ENCODE measurements at places on chromosomes 7 and 10.

GRCh38 chr7:148911626-148912025 lies 27.5 kb upstream of the EZH2 start:
- DNase-seq = peak; percentile 33

DNA sequence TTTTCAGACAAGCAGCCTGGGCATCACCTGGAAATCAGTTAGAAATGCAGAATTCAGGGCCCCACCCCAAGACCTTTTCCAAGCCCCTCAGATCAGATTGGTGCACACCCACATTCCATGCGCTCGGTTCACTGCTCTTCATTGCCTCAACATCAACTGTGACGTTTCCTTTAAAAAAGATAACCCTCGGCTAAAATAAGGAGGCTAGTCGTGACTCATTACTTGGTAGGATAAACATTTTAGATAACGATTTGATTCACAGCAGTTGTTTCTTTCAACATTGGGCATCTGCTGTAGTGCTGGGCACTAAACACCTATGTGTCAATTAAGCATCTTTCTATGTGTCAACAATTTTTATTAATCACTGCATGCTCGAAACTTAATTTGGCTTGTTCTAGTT lies 191.1 kb upstream of the LRGUK start:
- no peak for DNase-seq

GRCh38 chr10:60086862-60087261 lies 180.5 kb upstream of the CCDC6 start:
- no peak for DNase-seq

GRCh38 chr7:91603707-91604106 lies 276.8 kb downstream of the MTERF1 start:
- DNase-seq = no peak

Measured in hematopoietic multipotent progenitor cell treated with erythropoietin and hydrocortisone succinate and interleukin-3 and kit ligand, for 6 days (in vitro differentiated cells).